ENCODE measurements at places on chromosomes 7 and 10.

DNA sequence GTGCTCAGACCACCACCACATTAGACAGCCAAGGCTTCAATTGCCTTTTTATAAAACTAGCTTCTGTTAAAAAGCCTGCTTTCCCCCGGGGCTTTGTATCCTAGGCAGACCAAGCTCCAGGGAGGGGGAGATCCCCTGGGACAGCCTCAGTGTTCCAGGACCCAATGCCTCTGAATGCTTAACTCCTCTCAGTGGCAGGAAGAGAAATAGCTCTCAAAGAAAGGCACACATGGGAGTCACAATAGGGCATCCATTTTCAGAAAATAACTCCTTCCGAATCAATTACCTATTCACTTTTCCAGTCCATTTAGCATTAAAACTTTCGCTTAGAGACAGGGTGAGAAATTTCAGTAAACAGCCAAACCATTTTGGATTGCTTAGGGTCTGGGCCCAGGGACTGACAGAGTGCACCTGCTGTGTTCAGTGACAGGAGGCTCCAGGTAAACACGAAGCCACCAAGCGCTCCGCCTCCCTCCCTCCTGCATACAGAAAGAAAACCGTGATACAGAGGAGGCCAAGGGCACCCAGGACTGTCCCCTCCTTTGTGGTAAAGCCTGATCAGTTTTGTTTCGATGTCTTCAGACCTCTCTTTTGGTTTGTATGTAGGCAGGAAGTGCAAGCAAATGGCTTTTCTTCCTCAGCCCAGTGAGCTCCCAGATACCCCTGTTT lies 599.7 kb downstream of the KCNMA1 start:
- DNase-seq, result no peak

DNA sequence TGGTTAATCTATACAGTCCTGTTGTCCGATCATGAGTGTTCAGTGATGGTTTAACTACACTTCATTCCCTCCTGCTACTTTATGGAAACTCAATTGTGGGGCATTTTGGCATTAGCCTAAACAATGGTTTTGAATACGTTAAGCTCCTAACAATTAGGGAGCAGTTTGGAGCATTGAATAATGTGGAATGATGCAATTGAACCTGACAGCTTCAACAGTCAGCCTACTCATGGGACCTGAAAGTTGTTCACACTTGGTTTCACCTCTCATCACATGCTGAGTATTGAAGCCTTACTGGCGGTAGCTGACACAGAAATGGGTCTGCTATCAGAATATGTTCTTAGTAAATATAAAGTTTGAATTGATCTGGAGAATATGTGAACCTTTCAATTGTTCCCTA lies 186.1 kb downstream of the MLLT10 start:
- no peak for DNase-seq

GRCh38 chr10:11611248-11612020 lies at the start of gene USP6NL:
Gene USP6NL, minus strand, starts transcription at chr10:11611650. Its CDS starts 14,016 bp downstream, at chr10:11597634.
- peak; percentile 89 for DNase-seq

DNA sequence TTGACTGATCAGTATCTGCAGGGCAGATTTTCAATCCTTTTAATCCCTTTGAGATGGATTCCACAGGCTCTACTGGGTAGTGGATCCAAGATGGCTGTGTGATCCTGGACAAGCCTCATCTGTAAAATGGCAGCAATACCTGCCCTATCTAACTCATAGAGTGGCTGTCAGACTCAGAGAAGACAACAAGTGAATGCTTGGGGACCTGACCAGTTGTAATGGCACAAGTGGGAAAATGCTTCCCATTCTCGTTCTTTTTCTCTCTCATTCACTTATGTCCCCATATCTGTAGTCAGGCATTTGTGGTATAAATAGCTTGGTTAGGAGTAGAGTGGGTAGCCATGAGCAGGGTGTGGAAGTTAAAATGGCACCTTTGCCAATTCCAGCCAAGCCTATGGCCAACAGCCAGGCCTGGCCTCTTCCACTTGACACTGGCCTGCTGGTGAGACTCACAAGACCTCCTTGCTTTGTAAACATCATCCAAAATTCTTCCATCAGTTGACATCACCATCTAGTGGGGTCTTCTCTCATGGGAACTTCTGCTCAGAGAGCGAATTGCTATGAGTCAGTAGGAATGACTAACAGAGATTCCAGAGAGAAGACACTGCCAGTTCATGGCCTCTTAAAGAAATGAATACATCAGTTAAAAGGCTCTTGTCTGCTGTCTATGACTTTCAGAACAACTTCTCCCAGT lies 150.1 kb downstream of the PLPP4 start:
- DNase-seq, result no peak

- no peak for DNase-seq
These were observed 28.0 kb downstream of the LMTK2 start for GRCh38 chr7:98134420-98135228.

- no peak for DNase-seq
These were observed 266.8 kb downstream of the INHBA start for GRCh38 chr7:41436139-41436538.

DNA sequence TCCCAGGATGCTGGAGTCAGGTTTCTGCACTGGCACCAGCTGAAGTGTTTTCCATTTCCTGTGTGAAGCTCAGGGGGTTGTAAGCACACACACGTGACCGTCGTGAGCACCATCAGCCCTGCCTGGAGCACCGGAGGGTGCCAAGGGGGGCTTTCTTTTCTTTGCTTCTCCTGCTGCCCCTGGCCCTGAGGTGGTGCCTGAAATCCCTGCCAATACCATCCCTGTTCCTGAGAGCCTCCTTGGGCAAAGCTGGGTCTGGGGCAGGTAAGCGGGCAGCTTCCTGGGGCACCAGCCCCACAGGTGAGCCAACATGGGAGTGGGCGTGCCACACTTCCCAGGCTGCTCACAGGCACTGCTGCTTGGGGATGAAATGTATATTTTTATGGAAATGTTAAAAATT lies 593.6 kb downstream of the DNAJB6 start:
- DNase-seq, result no peak

DNA sequence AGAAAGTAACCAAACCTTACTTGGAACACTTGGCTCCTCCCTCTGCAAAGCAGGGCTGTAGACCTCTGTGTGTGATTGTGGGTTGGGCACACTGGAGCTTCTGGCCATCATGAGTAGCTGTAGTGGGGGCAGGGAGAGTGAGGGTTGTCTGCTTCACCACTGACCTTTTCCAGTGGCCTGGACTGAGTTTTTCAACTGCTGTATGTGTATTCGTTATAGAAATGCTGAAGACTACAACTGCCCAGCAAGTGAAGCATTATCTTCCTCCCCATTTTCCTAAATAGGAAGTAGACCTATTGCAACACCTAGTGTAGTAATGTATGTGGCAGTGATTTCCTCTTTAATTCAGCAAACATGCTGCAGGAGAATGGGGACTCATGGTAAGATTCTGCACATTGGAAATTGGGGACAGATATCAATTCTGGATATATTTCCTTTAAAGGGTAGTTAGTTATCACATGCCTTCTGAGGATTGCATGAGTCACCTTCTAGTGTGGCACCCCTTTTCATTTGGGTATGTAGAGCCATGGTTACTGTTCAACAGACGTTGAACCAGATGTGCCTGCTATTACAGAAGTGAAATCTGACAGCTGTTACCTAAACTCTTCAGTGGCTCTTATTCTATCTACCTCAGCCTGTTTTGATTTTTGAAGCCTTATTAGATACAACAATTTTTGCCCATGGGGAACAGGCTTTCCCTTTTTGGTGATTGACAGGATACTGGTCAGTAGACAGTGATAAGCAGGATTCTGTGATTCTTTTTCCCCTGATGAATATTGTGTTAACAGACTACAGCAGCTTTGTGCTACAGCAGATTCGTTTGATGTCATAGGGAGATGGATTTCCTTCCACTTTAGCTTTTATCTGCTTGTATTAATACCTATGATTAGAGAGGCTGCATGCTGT lies 130.9 kb downstream of the SND1 start:
- no peak for DNase-seq

DNA sequence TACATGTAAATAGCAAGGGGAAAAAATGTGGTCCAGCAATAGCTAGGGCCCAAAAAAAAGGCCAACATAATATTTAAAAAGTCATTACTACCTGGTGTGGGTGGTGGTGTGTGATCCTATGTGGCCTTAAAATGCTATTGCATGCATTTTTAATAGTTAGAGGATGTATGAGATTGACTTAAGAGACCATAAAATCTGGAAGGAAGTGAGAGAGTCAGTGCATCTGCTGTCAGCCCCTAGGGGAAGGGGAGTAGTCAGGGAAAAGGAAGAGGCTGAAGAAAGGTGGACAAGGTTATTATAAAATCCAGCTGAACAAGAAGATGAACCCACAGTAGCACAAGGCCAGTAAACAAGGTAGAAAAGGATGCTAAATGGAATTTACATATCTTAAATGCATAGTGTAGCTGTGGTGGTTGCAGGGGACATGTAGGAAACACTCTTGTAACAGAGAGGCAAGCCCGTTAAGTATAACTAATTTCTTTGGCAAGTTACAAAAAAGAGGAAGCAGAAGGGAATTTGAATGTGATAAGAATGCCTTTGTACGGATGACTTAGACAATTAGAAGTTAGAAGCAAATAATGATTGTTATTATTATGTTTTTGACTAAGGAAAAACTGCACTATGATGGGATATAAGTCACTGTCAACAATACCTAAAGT lies 11.9 kb upstream of the NDUFA5 start:
- no peak for DNase-seq

DNA sequence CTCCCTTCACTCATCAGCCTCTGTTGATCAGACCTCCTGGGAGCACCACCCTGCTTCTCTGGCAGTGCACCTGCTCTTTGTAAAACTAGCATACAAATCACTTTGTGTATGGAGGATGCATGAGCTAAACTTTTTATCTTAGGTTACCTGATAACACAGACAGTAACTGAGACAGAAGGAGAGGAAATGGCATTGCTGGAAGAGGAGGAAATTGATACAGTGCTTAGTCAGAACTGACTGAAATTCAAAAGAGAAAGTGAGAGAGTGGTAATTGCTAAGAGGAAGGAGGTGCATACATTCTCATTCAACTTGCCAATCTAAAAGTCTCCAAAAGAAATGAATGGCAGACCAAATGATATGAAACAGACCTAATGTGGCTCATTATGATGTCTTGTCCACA lies 1120.7 kb downstream of the GATA3 start:
- no peak for DNase-seq

GRCh38 chr10:23694921-23695824 lies 256.3 kb downstream of the OTUD1 start:
- no peak for DNase-seq

- no peak for DNase-seq
These were observed 38.0 kb upstream of the SPOCK2 start for GRCh38 chr10:72126184-72126871.

DNA sequence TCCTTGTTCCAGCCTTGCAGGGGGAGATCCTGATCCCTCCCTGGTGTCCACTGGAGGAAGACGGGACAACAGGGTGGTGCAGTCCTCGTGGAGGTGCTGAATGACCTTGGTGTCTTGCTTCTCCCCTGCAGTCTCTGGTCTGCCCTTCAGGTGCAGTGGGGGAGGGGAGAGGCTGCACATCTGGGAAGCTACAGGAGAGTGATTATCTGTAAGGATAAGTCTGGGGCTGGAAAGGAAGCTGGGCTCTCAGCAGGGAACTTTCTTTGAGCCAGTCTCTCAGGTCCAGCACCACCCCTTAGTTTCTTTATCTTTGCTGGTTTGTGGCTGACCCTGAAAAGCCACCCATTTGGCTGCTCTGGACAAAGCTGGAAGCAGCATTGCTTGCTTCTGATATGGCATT lies 275.6 kb downstream of the CCSER2 start:
- no peak for DNase-seq

GRCh38 chr7:85186083-85186520 lies 754 bp downstream of the SEMA3D start:
- no peak for DNase-seq

DNA sequence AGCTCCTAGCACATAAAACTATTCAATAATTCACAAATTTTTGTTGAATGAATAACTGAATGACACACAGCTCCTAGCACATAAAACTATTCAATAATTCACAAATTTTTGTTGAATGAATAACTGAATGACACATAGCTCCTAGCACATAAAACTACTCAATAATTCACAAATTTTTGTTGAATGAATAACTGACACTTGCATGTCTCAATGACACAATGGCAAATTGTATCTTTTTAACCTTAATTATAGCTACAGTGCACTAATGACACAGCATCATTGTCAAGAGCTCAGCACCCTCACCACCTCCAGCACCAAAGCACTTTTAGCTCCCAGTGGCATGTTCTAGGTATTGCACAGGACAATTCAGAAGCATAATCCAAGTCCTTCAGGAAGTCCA lies 131.6 kb downstream of the PDE1C start:
- no peak for DNase-seq

DNA sequence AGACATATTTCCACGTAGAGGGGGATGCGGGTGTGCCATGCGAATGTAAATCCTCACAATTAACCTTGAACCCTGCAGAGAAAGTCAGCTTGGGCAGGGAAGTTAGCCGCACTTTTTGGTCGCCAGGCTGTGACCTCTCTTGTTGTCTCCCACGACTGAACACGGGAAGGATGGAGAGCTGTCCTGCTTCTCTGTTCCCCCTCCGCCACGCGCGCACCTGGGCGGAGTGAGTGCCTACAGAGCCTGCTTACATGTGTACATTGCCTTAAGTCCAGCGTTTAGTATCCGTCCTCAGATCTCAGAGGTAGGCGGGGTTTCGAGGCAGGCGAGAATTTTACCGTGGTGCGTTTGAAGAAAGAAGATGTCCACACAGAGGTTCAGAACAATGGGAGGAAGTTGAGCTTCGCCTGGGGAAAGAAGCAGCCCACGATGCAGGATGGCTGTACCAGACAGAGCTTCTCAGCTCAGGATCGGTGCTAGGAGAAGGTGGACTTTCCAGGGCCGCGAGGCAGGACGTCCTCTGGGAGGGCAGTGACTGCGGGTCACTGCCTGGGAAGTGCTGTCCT lies 482 bp upstream of the ERCC6 start:
- peak; percentile 75 for DNase-seq

DNA sequence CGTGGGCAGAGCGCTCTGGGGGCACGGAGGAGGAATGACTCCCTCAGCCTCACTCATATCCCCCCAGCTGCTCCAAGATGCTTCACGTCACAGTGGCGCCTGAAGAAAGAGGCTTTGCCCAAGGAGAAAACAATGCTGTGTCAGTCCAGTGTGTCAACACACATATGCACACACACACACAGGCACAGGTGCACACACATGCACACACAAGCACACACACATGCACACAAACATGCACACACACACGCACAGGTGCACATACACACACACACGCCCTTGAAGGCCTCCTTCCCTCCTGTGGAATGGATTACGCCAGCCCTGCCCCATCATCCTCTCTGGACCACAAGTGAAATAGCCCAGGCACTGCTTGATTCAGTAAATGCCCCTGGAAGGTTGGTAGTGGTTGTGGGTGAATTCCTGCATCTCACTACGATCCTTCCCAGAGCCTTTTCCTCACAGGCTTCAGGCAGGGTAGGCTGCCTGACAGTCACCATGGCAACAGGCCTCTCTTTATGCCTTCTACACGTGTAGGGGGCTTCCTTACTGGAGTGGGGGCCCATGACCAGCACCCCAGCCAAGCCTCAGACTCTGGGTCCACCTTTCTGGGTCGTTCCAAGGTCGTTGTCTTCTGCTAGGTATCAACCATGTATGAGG lies 371.5 kb upstream of the PODXL start:
- DNase-seq, result no peak
